Germinal center (tissue), 1 donor: ENCODE measurements at places on chromosomes 5 and 9.

DNA sequence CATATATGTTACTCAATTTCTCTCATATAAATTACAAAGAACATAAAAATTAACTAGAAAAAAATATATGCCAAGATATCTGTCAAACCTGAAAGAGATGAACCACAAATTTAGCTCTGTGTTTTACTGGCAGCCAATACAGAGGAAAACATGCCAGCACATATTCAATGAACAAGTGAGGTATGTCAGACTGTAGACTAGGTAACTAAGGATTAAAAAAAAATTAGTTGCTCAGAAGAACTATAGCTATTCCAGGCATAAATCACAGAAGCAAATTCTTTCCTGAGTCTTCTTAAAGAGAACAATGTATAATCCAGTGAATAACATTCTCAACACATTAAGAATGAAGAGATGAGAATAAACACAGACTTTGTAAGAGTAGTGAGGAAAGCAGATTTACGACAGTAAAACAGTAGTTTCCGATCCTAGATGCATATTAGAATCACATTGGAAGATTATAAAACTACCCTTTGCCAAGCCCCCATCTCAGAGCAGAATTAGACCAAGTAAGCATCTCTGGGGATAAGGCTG, 20.6 kb upstream of the CAAP1 start:
- no peak for DNase-seq

GRCh38 chr9:123660691-123661466, 269.0 kb downstream of the DENND1A start:
- DNase-seq: no peak

- DNase-seq: no peak
These were observed 330.8 kb upstream of the RFX3 start for GRCh38 chr9:3856592-3856991.

GRCh38 chr5:3639175-3639574, 43.5 kb downstream of the IRX1 start:
- DNase-seq: no peak

DNA sequence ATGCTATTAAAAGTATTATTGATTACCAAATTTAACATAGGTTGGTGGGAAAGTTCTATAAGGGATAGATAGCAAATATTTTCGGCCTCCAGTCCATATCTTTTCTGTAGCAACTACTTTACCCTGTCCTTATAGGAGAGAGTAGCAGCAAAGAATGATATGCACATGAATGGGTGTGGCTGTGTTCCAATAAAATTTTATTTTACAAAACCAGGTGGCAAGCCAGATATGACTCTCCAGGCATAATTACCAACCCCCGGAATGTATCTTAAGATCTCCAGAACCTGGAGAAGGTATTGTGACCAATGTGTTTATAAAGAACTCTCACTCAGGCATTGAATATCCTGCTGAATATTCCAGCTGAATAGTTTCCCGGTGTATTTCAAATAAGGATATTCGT, 1461.2 kb downstream of the MAT2B start:
- no peak for DNase-seq

DNA sequence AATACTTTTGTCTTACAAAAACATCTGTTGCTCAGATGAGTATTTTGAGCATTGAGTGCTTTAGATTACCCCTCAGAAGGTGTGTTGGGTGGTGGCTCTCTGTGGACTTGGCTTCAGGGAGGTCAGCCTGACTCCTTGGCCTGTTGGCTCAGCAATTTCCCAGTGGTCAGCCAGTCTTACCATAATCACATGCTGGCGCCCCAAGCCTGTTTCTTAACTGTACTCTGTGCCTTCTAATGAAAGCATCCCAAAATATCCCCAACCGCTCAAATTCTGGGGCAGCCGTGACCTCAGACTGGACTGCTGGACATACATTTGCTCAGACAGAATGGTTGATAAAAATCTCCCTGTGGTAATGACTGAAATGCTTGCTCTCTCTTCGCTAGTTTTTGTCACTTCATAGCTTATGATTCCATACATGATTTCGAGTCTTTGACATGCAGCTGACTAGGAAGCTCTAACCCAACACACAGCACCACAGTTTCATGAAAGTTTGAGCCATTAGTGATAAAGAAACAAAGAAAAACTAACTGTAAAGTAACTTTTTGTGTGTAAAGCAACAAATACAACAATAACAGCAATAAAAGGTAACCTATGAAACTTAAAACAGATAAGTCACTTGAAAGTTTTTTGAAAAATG, 562.2 kb upstream of the MEF2C start:
- DNase-seq: no peak

GRCh38 chr5:177233206-177233605, 70.3 kb downstream of the RAB24 start:
- no peak for DNase-seq

GRCh38 chr5:176131771-176132170, 106.5 kb upstream of the SIMC1 start:
- DNase-seq: no peak

GRCh38 chr5:150172145-150172544, 5.6 kb downstream of the CDX1 start:
- DNase-seq: no peak

- DNase-seq: no peak
These were observed 12.6 kb upstream of the SPARC start for GRCh38 chr5:151699071-151699901.

DNA sequence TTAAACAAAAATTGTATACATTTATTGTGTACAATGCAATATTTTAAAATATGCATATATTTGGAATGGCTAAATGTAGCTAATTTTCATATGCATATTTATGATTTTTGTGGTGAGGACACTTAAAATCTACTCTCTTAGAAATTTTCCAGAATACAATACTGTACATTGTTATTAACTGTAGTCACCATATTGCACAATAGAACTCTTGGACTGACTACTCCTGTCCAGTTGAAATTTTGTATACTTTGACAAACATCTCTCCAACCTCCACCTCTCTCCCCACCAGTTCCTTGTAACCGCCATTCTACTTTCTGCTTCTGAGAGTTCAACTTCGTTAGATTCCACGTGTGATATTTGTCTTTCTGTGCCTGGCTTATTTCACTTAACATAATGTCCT, 49.2 kb upstream of the TAF11L2 start:
- no peak for DNase-seq

DNA sequence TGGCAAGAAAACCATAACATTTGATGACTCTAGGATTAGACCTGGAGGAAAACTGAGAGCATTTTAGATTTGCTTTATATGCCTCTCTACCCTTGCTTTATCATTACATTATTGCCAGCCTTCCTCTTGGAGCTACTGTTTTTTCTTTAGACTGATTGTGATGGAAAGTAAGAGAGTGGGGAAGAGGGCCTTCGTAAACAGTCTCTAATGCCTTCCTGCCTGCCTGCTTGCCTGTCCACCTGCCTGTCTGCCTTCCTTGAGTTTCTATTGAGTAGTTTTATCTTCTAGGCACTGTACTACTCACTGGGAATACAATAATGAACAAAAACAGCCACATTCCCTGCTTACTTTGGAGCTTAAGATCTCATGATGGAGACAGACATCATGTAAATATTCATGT, 189.3 kb downstream of the TRPM3 start:
- no peak for DNase-seq

DNA sequence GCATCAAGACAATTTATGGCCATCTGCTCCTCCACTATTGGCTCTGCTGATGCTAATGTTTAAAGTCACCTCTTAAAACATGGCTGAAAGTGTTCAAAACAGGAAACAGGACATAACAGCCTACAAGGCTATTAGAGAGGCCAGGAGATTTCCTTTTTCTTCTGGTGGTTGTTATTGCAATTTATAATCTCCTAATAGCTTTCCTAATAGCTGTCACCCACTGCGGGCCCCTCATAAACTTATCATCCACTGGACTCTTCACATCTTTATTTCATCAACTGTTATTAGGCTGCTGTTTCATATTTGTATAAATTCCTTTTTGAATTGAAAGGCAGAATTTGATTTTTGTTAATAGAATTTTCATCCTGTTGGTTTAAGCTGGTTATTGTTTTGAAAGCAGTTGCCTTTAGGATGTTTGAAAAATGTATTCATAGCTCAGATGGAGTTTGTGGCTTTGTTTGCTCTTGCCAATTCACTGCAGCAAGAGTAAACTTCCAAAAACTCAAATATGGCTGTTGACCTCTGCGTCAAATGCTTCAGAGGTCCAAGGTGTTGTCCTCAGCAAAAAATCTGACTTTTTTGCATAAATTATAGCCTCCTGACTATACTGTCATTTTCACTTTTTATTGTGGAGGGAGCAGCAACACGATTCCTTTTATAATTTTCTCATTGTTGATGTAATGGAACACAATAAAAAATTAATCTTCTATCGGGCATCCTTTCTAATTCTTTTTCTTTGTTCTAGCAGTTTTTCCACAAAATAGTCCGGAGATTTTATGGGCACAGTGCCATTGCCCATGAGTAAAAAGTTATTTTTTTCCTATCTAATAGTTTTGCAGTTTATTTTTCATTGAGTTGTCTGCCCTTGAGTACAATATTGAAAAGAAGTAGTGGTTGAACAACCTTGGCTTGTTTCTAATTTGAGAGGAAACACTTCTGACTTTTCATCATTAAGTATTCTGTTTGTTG, 69.3 kb downstream of the MAT2B start:
- DNase-seq: no peak

DNA sequence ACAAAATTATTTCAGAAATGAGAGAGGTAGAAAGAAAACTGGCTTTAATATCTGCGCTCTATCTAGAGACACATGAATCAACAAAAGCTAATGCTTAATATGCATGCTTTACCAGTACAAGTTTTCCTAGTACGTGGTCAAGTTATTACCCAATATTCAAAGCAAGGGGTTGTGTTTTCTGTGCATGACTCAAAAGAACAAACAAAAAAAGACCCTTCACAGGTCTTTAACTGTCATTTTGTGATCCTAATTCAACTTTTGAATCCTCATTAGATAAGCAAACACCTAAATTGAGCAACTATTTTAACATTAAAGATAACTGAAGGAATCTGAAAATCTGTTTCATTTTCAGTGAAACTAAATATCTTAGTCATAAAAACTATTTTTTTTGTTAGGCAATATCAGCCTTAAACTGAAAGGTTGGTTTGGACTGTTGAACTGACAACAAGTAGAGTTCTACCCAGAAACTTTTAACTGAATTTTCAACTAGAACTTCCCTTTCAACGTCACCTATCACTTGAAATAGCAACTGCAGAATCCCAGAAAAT, 12.5 kb downstream of the ST8SIA4 start:
- no peak for DNase-seq
